ENCODE measurements at places on chromosomes 7 and 10.

GRCh38 chr10:58414270-58415041 lies 29.2 kb downstream of the TFAM start:
- no peak for DNase-seq
- no peaks in the 10 kb centered on the region for H3K4me1 ChIP-seq
- H3K36me3 ChIP-seq = no peaks in the 10 kb centered on the region
- no peaks in the 10 kb centered on the region for H3K27me3 ChIP-seq

DNA sequence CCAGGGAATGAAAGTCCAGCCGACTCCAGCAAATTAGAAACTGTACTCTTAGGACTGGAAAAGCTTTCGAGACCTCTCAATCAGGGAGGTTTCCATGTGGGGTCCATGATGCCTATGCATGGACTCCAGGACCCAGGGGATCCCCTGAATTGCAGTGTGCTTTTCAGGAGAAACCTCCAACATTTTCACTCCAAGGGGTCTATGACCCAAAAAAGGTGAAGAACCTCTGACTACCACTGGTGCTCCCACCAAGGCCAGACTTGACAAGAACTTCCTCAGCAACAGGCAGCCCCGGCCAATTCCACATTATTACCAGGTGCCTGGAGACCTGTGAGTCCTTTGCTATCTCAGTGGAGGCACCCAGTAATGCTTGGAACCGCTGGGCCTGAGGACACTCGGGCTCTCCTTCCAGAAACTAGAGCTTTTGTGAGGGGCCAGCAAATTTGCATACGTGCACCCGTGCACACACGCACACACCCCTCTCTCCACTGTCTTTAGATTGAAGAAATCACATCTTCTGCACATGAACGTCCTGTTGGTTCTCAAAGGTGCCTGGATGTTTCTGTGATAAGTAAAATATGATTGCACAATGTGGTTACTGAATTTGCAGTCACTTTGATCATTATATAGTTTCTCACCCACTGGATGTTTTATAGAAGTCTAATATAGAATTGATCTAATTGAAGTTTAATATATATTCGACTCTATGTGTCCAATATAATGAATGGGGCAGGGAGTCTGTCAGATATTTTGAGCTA lies 54.7 kb downstream of the SYPL1 start:
- peaks cover 19% of the 10 kb centered on the region for H3K4me1 ChIP-seq
- no peak overlapping the region for H3K27ac ChIP-seq
- H3K36me3 ChIP-seq = peaks cover 4% of the 10 kb centered on the region
- no peak overlapping the region for H3K4me3 ChIP-seq

GRCh38 chr10:36280321-36280741 lies 638.2 kb upstream of the FZD8 start:
- H3K27ac ChIP-seq = no peak overlapping the region
- H3K36me3 ChIP-seq = no peaks in the 10 kb centered on the region
- no peak for DNase-seq
- H3K4me1 ChIP-seq = no peaks in the 10 kb centered on the region
- H3K27me3 ChIP-seq = peaks cover 5% of the 10 kb centered on the region

DNA sequence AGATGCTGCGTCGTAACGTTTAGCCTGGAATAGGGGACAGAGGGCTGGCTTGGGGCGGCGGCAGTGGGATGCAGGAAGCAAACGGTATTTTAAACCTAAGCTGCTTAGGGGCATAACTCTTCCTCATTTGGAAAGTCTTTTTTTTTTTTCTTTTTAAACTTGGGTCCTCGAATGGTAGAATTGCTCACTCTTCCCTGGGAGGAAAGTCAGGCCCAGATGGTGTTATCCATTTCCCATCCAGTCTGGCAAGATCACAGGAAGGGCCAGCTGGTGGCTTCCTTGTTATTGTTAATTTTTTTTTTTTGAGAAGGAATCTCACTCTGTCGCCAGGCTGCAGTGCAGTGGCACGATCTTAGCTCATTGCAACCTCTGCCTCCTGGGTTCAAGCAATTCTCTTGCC lies 56.6 kb downstream of the TMEM209 start:
- H3K27me3 ChIP-seq = peaks cover 13% of the 10 kb centered on the region
- peak overlapping the region; percentile 78 for H3K27ac ChIP-seq
- H3K36me3 ChIP-seq = no peaks in the 10 kb centered on the region
- no peak overlapping the region for H3K4me3 ChIP-seq

- peak overlapping the region; percentile 90 for H3K4me3 ChIP-seq
- peaks cover 2% of the 10 kb centered on the region for H3K27me3 ChIP-seq
- H3K4me1 ChIP-seq = peaks cover 12% of the 10 kb centered on the region
- peaks cover 8% of the 10 kb centered on the region for H3K36me3 ChIP-seq
- no peak for DNase-seq
Measured at GRCh38 chr10:70233939-70234300, 691 bp upstream of the PPA1 start.

DNA sequence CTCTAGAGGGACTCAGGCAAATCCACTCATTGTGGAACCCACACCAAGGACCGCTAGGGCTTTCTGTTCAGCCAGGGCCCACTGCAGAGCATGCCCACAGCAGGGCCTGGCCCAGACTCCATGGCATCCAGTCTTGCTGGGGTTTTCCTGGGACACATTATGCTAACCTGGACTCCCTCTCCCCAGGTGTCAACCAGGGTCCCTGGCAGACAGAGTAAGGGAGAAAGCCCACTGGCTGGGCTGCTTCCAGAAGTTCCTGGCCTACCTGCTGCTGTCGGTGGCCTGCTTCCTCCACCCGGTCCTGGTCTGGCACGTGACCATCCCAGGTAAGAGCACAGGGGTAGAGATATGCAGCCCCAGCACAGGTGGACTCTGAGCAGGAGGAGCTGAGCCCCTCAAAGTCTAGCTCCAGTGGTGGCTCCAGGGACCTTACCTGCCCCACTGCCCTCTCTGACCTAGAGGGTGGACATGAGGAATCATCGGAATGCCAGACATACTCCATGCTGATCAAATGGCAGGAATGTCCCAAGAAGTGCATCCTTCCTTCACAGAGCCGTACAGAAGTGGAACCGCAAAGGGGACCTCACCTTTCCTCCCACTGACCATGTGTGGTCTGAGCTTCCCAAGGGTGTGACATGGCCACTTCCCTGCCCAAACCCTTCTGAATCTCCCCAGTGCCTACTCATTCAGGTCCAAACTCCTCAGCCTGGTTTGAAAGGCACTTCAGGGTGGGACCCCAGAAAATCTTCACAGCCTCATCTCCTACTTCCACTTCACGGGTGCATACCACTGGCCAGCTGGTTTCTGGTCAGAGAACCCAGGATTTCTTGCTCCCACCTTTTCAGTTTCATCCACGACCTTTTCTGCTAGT lies 22.5 kb downstream of the TMEM72 start:
- peaks cover 5% of the 10 kb centered on the region for H3K4me1 ChIP-seq
- H3K4me3 ChIP-seq = no peak overlapping the region
- peaks cover 4% of the 10 kb centered on the region for H3K36me3 ChIP-seq
- H3K27me3 ChIP-seq = peaks cover 2% of the 10 kb centered on the region
- no peak for DNase-seq

GRCh38 chr10:130326954-130327353 lies 190.8 kb downstream of the GLRX3 start:
- no peaks in the 10 kb centered on the region for H3K4me1 ChIP-seq
- no peak overlapping the region for H3K27ac ChIP-seq
- peaks cover 8% of the 10 kb centered on the region for H3K36me3 ChIP-seq
- no peak for DNase-seq
- H3K27me3 ChIP-seq = peaks cover 10% of the 10 kb centered on the region
- no peak overlapping the region for H3K4me3 ChIP-seq

DNA sequence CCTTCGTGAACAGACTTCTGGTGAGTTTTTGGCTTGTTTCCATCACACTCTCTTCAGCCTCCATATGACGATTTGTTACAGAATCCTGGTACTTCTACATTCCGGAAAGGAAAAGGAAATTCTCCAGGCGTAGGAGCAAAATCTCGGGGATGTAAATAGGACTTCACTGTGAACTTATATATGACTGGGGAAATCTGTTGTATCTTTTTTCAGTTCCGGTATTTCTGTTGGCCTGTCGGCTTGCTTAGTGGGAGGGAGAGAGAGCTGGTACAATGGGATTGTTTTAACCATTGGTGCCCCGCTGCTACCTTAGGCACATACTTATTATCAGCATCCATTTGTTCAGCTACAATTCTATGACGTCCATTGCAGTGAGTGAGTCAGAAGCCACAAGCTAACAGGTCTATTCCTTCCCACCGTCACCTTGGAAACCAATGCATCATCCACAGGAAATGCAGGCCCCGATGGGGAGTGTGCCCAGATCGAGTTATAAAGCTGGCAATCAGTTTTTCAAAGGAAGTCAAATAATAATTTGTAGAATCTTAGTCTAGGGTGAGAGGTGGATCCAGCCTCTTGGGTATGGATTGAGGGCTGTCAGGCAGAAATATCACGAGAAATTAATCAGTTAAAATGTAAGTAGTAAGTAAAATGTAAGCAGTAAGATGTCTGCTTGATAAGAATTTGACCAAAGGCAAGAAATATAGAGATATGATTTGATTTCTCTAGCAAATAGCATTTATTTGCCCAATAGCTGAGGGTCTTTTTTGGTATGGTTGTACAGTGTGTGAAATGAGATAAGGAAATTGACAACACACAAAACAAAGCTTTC lies 92.0 kb upstream of the MKLN1 start:
- no peak for DNase-seq
- H3K4me3 ChIP-seq = no peak overlapping the region
- no peaks in the 10 kb centered on the region for H3K27me3 ChIP-seq
- no peaks in the 10 kb centered on the region for H3K36me3 ChIP-seq
- H3K4me1 ChIP-seq = peaks cover 4% of the 10 kb centered on the region

- no peaks in the 10 kb centered on the region for H3K27me3 ChIP-seq
- DNase-seq = no peak
- H3K27ac ChIP-seq = no peak overlapping the region
- no peak overlapping the region for H3K4me3 ChIP-seq
- peaks cover 4% of the 10 kb centered on the region for H3K36me3 ChIP-seq
Measured at GRCh38 chr10:78645169-78645686, 423.5 kb upstream of the ZMIZ1 start.

GRCh38 chr10:12811826-12812225 lies 189.7 kb downstream of the CCDC3 start:
- DNase-seq = no peak
- H3K27ac ChIP-seq = no peak overlapping the region
- no peaks in the 10 kb centered on the region for H3K4me1 ChIP-seq
- H3K36me3 ChIP-seq = no peaks in the 10 kb centered on the region
- no peak overlapping the region for H3K4me3 ChIP-seq
- H3K27me3 ChIP-seq = peaks cover 2% of the 10 kb centered on the region

DNA sequence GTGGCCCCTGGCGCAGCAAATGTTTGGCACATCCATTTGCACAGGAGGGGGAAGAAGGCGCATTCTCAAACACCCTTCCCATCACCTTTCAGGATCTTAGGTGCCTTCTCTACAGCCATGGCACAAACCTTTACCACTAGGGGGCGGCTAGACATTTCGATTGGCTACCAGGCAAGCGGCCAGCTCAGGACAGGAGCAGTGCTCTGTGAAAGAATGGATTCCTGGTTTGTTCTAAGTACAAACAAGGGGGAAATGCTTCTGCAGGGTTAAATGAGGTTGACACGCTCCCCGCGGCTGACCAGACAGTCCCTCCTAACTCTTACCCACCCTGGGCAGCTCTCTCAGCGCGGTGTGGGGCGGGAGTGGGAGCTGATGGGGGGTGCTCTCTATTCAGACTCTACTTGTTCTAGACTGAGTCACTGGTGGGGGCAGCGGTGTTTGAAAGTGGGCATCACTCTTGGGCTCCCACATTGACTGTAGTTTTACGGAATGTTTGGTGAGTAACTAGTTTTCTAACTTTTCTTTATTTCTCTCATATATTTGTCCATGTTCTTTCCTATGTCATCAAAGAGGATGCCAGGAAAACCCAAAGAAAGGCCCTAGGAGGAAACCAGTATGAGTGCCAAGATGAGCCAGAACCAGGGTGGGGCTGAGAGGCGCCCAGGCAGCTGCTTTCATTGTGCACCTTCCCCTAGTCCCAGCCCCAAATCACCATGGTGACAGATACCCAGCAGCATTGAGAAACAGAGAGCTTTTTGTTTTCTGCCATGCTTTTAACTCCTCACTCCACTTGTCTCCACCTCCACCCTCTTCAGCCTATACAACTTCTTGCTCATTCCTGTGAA lies 61.4 kb upstream of the GPR158 start:
- H3K36me3 ChIP-seq = no peaks in the 10 kb centered on the region
- peaks cover 4% of the 10 kb centered on the region for H3K4me1 ChIP-seq
- H3K27me3 ChIP-seq = peaks cover 3% of the 10 kb centered on the region

- peaks cover 15% of the 10 kb centered on the region for H3K27me3 ChIP-seq
- H3K4me3 ChIP-seq = no peak overlapping the region
- H3K36me3 ChIP-seq = no peaks in the 10 kb centered on the region
- peaks cover 14% of the 10 kb centered on the region for H3K4me1 ChIP-seq
- no peak for DNase-seq
Measured at GRCh38 chr10:97314671-97315070, 4.4 kb upstream of the FRAT1 start.

- H3K36me3 ChIP-seq = peaks cover 13% of the 10 kb centered on the region
- H3K4me1 ChIP-seq = peaks cover 18% of the 10 kb centered on the region
- H3K27me3 ChIP-seq = peaks cover 4% of the 10 kb centered on the region
- H3K27ac ChIP-seq = no peak overlapping the region
Measured at GRCh38 chr10:78045237-78045636, 11.6 kb downstream of the RPS24 start.

DNA sequence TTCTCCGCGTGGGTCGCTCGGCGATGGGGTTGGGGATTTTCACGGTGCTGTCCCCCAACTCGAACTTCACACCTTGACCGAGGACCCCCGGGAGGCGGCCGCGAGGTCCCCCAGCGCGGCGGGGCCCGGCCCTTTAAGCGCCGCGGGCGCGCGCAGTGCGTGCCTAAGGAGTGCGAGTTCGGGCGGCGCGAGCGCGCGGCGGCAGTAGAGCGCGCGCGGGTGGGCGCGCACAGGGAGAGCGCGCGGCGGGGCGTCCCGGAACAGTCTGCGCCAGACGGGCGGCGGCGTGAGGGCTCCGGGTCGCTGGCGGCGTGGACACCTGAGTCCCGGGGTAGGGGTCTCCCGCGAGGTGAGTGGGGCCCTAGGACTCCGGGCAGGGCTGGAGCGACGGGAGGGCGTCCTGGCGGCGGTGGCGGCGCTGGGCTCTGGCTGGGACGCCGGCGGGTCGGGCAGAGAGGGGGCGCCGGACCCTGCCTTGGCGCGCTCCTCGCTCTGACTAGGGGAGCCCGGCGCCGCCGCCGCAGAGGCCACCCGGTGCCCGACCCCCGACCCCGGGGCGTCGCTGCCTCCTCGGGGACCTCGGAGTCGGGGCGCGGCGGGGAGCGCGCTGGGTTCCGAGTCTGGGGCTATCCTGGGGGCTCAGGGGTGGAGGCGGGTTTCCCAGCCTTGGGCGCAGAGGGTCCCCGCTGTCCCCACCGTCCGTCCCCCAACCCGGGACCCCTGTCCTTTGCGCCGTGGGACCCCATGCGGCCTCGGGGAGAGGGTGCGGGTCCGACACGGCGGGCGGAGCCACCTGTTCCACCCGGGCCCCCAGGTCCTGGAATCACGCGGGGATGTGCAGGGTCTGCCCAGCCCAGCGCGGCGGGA lies at the start of gene PROSER2:
Gene PROSER2, plus strand, starts transcription at position 235 of the 867 bp plus-strand sequence. CDS start 28,722 bp downstream, outside the sequence.
- no peaks in the 10 kb centered on the region for H3K36me3 ChIP-seq
- H3K4me3 ChIP-seq = peak within 1 kb of the TSS; percentile 90
- peaks cover 11% of the 10 kb centered on the region for H3K4me1 ChIP-seq
- no peaks in the 10 kb centered on the region for H3K27me3 ChIP-seq

DNA sequence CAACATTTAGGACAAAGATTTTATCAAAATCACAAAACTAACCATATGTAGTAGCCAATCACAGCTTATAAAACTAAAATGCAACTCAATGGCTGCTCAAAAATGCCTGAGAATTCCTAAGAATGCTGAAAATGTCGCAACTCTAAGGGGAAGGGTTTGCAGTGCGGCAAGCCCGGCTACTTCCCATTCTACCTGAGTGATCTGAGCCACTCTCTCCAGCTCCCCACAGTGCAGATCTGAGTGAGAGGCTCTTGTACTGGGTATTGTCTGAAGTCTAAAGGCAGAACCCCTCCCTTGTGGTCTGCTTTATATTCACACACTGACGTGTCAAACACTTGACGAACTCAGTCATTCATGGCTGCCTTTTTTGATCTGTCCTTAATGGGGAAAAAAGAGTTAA lies 28.9 kb downstream of the RAB11FIP2 start:
- H3K27me3 ChIP-seq = peaks cover 1% of the 10 kb centered on the region
- no peak for DNase-seq
- H3K27ac ChIP-seq = no peak overlapping the region

All from endothelial cell (in vitro differentiated cells).